Ureter (tissue), 1 donor: ENCODE measurements at places on chromosomes 1 and 21. TPM values are rescaled to one million over a fixed set of nuclear protein-coding genes. Genes with fewer than 3 reads are reported as not detected.

Gene C1orf87
- not detected for total RNA-seq

Gene ERG
- total RNA-seq: 27.2 TPM

Gene PSMB4
- 205 TPM for total RNA-seq

Gene NR5A2
- 5.9 TPM for total RNA-seq

Gene CFHR5
- total RNA-seq: not detected

Gene HMCN1
- 4.7 TPM for total RNA-seq

Gene FCN3
- total RNA-seq: 2.1 TPM

Gene CYP4Z1
- 3.5 TPM for total RNA-seq

Gene KANK4
- total RNA-seq: 0.13 TPM

Gene FCMR
- 17.1 TPM for total RNA-seq

Gene CACNA1S
- total RNA-seq: not detected

Gene DCDC2B
- total RNA-seq: not detected

GRCh38 chr1:54300401-54300800 lies 100.4 kb downstream of the MRPL37 start:
- DNase-seq: no peak

DNA sequence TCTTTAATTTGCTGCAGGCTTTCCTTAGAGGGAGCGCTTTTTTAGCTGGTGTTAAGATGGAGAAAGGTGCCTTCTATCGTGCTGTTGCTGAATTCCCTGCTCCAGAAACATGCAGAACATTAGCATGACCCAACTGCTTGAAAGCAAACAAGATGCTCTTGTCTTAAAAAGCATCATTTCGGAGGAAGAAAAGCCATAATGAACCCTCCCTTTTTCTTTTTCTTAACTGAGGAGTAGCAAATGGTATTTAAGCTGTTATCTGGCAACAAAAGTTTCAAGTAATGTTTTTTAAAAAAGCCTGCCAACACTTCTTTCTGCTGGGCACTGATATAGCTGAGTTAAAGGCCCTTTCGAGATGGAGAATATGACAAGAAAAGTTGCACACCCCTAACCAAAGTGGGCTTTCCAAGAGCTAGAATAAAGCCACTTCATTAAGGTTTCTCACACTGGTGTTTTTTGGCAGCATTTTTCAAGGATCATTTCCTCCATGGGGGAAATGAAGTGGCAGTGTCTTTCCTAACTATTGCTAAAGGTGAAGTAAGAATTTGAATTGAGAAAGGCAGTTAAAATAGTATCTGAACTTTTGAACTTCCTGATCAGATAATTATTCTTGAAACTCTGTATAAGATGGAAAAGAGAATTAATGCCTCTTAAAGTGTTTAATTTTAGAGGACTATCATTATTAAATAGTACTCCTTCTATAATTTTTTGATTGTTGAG lies 38.8 kb downstream of the ST6GALNAC5 start:
- DNase-seq: no peak

- DNase-seq: no peak
Observed at GRCh38 chr1:112356765-112357164, 39.2 kb upstream of the CTTNBP2NL start.

DNA sequence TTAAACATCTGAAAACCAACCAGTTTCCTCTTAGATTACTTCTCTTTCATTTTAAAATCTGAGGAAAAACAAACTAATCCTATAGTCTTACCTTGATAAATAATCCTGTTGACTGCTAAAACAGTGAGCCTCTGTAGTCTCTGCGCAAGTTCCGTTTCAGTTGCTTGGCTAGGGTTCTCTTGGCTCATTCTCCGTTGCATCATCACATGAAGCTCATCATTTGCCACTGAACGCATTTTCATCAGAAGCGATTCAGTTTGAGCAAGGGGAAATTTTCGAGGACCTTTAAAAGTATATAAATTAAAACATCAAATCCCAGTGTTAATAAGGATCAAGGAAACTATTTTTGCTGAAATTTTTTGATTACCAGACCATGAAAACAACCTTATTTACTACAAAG lies 96.7 kb upstream of the GNG4 start:
- DNase-seq: no peak

GRCh38 chr21:34129039-34129891 lies 55.9 kb downstream of the MRPS6 start:
- DNase-seq: no peak

DNA sequence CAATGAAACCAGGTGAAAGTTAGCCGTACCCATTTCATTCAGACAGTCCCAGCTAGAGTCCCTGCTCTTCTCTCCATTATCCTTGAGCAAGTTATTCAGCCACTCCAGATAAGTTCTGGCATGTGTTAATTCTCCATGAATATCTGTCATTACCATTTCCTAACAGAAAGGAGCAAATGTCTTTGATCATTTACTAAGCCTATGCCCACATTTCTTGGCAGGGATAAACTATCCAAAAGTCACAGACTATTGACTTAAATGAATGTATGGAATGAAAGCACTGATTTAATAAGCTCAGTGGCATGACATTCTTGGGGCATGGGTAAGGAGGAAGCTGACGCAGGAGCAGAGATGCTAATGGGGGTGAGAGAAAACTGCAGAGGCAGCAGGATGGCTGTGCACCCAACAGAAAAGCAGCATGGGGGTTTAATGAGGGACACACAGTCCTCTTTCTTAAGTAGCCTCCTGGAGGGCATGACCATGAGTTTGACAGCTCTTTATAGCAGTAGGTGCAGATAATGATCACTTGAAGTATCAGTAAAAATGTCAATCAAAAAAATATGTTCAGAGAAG lies 17.6 kb upstream of the DHCR24 start:
- DNase-seq: no peak

- peak; percentile 67 for DNase-seq
Observed at GRCh38 chr1:246492611-246493245, 14.4 kb downstream of the SMYD3 start.

GRCh38 chr1:41333146-41333784 lies 28.0 kb upstream of the FOXO6 start:
- peak; percentile 8 for DNase-seq

GRCh38 chr21:28142697-28143096 lies 850.0 kb downstream of the LTN1 start:
- no peak for DNase-seq

DNA sequence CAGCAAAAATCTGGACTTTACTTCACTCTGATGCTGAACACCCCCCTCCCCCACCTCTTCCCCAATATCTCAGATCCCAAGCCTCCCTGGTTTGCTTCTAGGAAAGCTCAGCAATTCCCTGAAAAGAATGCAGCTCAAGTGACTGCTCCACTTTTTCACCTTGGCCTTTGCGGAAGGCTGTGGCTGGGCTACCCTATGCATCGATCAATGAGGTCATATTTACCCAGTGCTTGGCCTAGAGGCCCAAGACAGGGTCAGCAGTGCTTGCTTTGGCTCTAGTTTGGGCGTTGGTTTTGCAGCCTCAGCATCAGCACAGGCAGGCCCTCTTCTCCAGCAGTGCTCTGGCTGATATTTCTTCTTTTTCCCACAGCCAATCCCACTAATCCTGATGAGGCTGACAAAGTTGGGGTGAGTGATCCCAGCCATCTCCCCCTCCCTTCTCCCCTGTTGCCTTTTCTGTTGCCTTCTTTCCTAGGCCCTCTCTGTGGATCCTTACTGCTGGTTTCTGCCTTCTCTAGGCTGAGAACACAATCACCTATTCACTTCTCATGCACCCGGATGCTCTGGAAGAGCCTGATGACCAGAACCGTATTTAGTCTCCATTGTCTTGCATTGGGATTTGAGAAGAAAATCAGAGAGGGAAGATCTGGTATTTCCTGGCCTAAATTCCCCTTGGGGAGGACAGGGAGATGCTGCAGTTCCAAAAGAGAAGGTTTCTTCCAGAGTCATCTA lies 14.2 kb downstream of the FCGR2B start:
- DNase-seq: no peak

DNA sequence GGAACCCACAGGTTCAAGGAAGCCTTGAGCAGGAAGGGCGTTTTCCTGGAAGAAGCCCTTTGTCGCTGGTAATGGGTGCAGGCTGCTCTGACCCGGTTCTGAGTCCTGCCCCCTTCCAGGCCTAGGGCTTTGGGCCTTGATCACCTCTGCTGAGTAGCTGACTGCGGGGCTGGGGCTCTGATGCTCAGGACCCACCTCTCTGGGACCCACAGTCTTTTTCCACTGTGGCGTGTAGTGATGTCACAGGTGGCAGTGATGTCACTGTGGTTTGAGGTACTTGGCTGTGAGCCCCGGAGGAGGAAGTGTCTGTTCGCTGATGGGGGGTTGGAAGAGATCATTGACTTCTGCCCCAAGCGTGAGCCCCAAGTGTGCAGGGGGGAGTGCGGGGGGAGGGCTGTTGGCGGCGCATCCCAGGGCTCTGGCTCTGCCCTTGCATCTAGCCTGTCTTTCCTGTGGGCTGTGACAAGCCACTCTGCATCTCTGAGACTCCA lies 6.9 kb downstream of the TNFRSF1B start:
- DNase-seq: peak; percentile 77

DNA sequence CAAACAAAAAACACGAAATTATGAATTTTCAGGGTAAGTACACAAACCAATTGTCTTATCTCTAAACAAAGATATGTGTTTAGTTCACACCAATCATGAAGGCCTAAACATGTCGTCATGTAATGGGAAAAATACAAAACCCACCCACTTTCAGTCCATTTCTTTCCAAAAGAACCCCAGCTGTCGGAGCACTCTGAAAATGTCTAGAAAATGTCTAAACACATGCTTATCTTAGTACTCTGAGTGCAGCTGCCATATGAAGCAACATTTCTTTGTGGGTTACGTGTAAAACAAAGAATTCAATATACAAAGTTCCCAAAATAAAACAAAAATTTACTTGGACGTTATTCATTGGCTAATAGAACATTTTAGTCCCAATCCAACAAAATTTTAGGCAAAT lies 22.7 kb downstream of the SERBP1 start:
- no peak for DNase-seq

DNA sequence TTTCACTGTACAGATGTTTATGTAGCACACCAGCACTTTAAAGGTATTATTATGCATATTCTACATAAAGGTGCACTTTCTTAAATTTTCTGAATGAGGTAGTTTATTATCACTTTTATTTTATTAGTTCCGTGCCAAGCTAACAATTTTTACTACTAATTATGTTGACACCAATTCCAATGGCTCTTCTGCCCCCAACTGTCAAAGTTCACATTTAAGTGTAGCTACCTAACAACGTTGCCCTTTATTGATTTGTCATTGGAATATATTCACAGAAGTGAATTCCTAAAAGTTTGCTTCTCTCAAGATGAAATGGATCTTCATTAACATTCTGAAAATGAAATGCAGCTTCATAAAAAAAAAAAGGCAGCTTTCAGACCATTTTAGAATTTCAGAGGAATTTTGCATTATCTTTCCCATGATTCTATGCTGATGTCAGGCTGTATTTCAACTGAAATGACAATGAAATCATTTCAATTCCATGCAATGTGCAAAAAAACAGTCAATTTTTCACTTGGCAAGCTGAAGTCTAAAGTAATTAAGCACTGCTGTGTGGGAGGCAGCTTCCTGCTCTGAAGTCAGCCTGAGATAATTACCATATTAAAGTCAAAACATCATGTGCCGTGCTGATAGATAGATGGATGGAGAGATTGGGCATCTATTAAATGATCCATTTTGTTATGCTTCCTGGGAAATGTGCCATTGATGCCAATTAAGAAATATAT lies 229.2 kb downstream of the TTLL7 start:
- DNase-seq: no peak
